Inflammatory macrophage (primary cell): ENCODE measurements at places on chromosomes 3 and 15.

DNA sequence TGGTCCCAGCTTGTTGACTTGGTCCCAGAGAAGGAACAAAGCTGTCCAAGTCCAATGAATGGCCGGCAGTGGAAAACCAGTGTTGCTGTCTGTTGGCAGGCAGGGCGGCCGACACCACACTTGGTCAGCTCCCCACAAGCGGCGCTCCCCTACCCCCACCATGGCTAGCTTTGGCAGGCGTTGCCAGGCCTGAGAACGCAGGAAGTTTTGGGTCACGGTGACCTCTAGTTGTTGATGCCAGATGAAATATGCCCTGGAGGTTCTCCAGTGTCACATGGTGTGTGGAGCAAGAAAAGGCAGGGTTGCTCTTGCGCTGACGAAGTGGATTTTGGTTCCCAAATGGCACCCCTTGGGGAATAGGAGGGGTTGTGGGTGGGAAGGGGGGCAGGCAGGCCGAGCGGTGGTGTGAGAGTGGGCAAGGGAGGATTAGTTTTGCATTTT is 72.7 kb upstream of the TPRG1 start:
- no peak for DNase-seq

- DNase-seq, result no peak
Observed at GRCh38 chr15:64146041-64146440, 5.5 kb upstream of the SNX22 start.

DNA sequence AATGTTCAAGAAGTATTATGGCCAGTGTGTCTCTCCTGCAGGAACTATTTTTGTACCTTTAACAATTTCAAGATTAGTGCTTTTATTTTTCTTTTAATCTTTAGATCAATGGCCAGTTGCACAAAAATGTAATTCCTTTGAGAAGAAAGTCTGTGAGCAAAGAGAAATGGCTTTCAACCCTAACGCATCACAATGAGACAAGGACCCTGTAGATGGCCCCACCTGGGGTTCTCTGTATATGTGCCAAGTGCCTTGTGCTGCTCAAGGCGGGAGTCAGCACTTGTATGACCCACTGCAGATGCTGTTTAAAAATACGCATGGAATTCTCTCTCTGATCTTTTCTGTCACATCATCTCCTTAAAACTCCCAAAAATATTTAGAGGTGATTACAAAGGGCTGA is 453.4 kb downstream of the OCA2 start:
- no peak for DNase-seq

- peak; percentile 99 for DNase-seq
Observed at GRCh38 chr15:59688782-59689625, at the start of gene BNIP2. Gene BNIP2, minus strand, starts transcription at chr15:59689320. Its CDS starts 6,863 bp downstream, at chr15:59682457.
